H54 (cell line): ENCODE measurements at places on chromosomes 6 and 20.

- no peak for DNase-seq
These were observed 493 bp upstream of the SGK1 start for GRCh38 chr6:134318236-134318973.

DNA sequence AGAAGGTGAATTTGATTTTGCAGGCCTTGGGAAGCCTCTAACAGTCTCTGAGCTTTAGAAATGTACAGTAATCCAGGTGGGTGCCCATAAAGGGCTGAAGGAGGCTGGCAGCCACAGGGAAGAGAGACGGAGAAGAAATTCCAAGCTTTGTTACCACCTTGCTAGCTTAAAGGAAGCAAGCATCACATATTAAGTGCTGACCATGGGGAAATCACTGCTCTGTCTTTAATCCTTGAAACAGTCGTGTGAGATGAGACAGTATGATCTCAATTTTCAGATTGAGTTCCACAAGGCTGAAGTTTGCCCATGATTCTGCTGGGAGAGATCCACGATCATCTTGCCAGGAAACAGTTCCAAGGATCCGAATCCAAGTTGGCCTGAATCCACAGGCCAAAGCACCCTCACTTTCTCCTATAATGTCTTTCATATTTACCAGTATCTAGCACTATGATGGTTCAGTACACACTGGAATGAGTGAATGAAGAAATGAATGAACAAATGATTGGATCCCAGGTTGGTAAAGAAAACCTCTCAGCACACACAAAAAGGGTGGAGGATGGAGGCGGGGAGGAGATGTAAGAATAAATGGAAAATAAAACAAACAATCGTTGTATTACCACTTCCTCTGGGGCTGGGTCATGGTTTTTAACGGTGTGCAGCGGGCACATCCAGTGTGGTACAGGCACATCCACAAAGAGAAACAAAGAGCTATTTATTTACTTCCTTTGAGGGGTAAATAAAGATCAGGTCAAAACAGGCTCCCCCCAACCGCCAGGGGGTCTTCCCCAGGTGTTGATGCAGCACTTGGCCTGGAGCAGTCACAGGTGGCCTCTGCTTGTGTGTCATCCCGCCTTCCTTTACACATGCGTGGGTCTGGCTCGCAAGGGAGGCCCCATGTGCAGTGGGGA is 28.2 kb upstream of the TAF8 start:
- no peak for DNase-seq

DNA sequence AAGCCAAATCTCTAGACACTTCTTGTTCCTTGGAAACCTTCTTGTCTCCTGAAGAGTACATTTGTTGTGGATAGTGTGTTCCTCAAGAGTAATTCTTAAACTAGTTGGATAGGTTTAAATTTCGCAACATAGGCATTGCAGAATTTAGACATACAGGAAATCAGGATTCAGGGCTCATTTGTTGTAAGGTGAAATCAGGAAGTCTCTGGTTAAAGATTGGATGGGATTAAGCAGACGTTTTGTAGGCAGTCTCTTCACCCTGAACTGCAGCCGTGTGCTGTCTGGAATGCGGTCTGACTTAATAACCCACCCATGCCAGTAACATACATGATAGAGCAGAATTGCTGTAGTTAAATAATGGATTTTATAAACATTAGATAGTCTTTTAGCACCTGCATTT is 21.7 kb downstream of the HIVEP1 start:
- no peak for DNase-seq

DNA sequence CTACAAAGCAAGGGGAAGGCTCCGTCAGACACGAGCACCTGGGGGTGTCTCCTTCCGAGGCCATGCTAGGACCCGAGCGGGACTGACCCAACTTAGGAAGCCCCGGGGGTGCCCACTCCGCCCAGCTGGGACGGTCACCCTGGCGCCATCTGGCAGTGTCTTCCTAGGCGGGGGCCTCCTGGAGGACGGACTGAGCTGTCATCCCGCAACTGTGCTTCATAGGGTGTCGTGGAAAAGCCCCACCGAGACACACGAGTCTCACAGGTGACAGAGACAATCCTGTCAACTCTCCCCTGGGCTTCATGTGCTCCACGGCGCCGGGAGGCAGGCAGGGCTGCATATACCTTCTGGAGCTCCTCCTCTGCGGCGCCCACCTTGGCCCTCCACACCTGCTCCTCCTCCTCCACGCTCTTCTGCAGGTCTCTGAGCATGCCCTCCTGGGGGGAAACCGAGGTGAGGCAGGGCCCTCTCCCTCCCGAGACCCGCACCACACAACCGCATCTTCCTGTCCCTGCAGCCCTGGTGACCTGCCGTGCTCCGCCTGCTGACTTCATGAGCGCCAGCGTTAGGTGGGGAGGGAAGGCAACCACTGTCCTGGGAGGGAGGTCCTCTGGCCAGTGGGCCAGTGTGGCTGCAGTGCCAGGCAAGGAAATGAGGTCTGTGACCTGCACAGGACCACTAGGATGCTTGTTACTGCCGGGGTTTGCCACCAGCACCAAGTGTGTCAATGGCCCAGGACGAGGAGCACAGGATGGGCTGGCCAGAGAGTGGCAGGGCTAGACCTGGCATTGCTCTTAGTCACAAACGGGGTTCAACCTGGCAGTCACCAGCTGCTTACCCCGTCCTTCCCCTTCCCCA is 50.7 kb downstream of the DSTN start:
- DNase-seq: no peak
